HCT116 (cell line): ENCODE measurements at places on chromosomes 6 and 20.
A peak's percentile ranks its signal among the peaks of the same experiment; 100 is the strongest.

- no peak for DNase-seq
Measured at GRCh38 chr6:17816921-17817611, 110.3 kb upstream of the NUP153 start.

DNA sequence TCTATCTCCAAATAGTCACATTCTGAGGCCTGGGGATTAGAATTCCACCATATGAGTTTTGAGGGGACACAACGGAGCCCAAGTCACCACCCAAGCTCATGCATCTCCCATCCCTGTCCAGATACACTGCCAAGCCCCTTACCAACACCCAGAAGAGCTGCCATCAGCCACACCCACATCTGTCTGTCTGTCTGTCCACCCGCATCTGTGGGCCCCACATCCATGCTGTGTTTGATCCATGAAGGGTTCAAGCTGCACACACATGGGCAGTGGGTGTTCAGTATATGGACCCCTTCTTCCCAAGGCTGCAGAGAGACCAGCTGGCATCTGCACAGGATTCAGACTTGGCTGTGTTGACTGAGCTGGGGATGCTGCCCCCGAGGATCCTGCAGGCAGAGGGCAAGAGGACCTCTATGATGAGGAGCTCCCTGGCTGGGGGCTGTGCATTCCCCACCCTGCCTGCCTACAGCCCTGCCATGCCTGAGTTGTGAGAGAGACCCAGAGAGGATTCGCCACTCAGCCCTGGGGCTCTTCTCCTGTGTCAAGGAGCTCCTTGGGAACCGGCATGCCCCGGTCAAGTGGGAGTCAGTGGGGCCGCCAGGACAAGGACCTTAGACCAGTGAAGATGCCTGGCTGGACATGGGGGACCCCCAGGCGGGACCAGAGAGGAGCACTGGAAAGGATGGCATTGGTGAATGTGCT is 206.4 kb downstream of the SYNDIG1 start:
- DNase-seq, result no peak

DNA sequence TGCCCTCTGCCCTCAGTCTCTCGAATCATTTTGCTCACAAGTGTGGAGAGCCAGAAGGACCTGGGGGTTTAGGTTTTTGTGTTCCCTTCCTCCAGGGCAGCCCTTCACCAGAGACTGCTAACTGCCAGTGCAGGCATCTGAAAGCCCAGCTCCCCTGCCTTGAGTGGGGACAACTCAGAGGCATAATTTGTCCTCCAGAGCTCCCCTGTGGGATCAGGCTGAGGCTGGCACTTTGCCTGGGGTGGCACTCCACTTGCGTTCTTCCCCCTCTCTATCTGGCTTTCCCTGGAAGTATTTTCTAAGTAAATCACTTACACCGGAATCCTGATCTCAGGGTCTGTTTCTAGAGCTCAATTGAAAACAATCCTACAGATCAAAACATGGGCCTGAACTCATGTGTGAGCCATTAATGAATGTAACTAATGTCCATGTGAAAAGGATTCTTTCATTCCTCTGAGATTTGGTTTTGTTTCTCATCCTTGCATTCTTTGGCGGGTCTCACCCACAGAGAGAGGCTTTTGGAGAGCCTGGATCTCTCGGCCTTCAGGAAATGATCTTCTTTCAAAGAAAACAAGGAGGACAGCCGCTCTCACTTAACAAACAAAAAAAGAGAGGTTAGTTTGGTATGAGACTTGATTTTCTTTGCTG is 125.7 kb upstream of the RIPOR2 start:
- no peak for DNase-seq

DNA sequence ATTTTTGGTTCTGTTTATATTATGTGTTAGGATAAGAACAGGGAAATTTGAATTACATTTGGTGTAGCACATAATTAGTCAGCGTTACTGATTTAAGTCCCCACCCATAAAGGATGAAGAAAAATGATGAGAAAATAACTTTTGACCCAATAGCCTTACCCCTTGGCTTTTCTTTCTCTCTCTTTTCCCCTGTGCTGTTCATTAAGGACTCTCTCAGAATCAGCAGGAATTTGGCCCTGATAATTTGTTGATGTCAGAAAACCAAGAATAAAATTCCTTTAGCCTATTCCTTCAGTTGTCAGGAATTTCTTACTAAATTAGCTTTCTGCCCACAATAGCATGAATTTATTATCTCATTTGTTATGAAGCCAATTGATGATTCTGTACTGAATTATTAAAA is 18.5 kb downstream of the PLCB1 start:
- DNase-seq, result no peak

DNA sequence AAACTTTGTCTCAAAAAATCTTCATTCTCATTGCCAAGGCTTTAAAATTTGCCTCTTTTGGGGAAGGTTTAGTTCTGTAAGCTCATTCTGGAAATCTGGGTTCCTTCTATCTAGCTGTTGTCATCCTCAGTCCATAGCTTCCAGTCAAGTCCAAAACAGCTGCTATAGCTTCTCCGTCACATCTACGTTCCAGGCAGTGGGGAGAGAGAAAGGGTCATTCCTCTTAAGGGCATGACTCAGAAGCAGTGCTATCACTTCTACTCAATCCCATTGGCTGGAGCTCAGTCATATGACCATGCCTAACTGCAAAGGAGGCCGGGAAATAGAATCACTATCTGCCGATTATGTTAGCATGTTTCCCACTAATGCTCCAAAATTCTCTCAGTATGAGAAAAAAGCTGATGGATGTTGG is 141.4 kb upstream of the PTPN1 start:
- DNase-seq, result no peak

- no peak for DNase-seq
Measured at GRCh38 chr6:1716868-1717267, 107.2 kb downstream of the FOXC1 start.

DNA sequence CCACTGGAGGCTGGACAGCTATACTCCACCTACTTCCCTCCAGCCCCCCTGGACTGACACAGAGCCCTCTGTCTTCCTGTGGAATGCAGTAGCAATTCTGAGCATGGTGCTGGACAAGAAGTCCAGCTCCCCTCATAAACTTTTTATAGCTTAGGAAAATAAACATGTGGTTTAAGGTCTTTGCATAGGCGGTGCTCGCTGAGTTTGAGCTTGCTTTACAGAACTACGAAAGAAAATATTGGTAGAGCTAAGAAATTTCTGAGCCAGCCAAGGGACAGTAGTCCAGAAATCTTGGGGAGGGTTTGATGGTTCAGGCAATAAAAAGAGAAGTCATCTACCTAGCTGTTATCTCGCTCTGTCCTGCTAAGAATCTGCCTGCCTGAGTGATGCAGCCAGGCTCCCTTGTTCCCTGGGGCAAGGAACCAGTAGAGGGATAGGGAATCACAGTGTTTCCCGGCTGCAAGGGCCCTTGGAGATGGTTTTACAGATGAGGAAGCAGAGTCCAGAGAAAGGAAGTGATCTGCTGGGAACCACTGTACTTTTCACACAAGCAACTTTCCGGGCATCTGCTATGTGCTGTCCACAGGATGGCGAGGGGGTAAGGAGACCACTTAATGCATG is 343.4 kb downstream of the CDC5L start:
- DNase-seq, result no peak

DNA sequence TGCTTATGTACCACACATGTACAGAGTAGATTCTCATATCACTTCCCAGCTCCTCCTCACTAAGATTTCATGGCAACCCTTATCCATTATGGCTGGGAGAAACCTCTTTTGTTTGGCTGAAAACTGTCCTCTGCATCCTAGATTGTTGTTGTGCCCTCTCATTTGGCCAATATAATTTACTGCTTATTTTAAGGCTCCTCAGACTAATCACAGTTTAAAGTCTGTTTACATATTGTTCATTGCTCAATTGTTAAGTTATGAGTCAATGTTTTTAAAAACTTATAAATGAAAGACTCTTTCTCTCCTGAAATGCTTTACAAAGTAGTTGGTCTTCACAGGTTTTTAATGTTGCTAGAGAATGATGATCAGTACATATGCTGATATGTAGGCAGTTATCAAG is 57.3 kb downstream of the FAM83B start:
- no peak for DNase-seq

DNA sequence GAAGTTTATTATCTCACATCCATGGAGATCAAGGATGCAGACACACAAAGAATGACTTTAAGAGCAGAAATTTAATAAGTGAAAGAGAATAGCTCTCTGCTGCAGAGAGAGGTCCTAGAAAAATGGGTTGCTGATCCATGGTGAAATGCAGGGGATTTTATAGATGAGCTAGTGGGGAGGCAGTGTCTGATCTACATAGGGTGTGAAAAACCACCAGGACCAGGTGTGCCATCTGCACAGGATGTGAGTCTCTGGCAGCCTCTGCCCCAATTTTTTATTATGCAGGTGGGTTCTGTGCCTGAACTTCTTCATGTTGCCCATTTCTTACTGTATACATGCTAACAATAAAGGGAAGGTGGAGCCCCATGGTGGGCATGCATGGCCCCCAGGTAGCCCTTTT is 19.9 kb upstream of the NANP start:
- DNase-seq, result no peak

- no peak for DNase-seq
Measured at GRCh38 chr6:125940247-125941041, 16.1 kb upstream of the HINT3 start.

DNA sequence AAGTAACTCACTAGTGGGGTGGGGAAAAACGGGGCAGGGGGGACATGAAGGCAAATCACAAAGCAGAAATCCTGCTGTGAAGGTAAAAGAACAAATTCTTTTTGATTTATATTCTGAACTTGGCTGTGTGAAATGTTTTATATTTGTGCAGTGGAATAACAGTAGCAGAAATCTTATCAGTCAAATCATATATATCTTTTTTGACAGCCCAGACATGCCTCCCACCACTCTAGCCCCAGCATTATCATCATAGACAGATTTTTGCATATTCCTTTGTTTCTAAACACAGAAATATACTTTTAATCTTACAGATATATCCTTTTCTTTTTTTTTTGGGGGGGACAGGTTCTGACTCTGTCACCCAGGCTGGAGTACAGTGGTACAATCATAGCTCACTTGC is 97.4 kb downstream of the PREP start:
- no peak for DNase-seq

DNA sequence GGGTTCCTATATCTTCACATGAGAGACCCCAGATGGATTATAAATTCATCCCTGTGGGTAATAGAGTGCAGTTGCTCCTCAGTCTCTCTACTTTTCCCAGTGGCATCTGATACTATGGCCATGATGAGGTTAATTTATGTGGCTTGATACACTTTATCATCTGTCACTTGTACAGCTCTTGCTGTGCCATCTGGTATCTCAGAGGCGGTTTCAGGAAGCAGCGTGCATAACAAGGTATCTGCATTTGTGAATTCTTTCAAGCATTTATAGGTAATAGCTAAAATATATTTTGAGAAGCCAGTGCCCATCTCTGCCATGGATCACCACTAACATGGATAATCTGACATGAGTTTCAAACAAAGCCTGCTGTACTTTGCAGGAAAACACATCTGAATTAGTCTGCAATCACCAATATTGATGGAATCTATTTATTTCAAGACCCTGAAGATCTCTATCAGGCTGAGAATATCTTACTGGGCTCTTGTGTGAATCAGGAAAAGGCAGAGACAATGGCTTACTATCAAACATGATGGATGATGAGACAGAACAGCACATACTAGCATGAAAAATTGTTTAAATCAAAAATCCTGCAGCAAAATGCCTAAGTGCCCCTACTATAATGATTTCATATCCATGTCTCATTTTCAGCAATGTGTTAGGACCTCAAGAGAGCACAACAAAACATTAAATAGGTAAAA is 548.7 kb upstream of the MAP3K7 start:
- no peak for DNase-seq

DNA sequence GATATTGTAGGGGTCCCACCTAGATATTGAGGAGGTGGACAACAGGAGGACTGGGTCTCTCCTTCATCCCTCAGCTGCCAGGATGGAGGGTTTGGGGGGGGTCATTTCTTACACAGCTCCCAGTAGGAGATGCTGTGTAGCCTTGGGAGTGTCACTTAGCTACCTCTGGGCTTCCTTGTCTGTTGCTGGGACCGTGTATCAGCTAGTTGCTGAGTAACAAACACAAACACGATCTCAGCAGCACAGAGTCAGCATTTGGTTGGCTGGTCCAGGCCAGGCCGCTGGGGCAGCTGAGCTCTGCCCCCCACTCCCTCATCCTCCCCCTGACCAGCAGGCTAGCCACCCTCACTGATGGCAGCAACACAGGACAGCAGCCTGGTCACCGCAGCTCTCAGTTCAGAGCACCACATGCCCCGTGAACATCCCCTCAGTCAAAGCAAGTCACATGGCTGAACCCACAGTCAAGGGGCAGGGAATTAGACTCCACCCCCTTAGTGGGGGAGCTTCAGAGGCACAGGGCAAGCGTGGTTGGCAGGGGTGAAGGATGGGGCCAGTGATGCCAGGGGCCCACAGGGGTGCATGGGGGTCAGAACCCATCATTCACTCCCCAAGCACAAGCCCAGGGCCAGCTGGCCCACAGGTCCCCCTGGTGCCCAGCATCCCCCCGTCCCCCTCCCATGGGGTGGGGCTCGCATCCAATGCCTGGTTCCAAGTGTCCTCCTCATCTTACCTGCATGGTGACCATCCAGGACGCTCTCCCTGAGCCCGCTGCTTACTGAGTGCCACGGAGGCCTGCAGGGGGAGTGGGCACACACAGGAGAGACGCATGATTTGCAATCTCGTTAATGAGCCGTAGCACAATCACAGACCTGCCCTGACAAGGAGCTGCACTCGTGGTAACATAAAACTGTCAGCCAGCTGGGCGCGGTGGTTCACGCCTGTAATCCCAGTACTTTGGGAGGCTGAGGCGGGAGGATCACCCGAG is 112.4 kb downstream of the TAF4 start:
- no peak for DNase-seq

DNA sequence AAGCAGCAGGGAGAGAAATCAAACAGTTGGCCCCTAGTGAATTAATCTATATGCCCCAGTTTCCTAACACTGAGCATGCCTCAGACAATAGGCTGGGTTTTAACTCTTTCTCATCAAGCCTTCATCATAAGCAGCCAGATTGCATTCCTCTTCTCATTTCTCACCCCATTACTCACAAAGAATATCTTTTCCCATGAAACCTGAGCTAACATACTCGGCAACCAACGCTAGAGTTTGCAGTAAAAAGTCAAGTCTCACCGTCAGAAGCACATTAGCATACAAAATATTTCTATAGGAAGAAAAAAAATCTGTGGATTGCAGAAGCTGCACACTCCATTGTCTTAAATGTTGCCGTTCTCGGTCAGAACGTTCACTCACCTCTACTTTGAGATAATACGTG is 429.9 kb upstream of the ARID1B start:
- no peak for DNase-seq

DNA sequence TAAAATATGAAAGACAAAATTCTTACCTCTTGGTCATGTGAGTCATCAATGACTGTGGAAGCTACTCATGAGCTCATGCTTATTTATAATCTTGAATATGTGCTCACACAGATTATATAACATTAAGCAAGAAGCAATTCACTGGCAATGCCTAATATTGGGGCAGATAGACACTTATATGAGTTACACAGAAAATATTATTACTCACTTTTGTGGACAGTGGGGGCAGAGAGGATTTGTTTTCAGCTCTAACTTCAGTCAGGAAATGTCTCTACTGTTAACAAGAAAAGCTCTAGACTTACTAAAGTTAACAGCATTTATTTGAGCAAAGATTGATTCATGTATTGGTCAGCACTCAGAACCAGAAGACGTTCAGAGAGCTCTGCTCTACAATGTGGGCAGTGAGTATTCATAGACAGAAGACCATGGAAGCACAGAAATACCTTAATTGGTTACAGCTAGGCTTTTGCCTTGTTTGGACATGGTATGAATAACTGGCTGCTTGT is 85.8 kb upstream of the AHI1 start:
- DNase-seq, result no peak

GRCh38 chr6:79048611-79049010 is 29.4 kb downstream of the PHIP start:
- peak; percentile 34 for DNase-seq

- no peak for DNase-seq
Measured at GRCh38 chr6:116461932-116462885, 1.0 kb downstream of the CALHM6 start.

GRCh38 chr20:25242231-25242630 is 5.7 kb upstream of the PYGB start:
- DNase-seq, result no peak
